Airway epithelial cell (primary cell): ENCODE measurements at places on chromosomes 3 and 15. TPM values are rescaled to one million over a fixed set of nuclear protein-coding genes. Genes with fewer than 3 reads are reported as not detected.

Gene FEZF2
- not detected in 2 replicates for total RNA-seq

Gene METTL6
- total RNA-seq: 14.2 and 19.7 TPM in 2 replicates

Gene SLC28A2
- not detected in 2 replicates for total RNA-seq

Gene SYNPR
- not detected in 2 replicates for total RNA-seq

Gene ZNF860
- 1.6 and 2.5 TPM in 2 replicates for total RNA-seq

Gene CA12
- total RNA-seq: 113 and 131 TPM in 2 replicates

Gene MESP1
- total RNA-seq: 0.07 TPM in 1 of 2 replicates, not detected in the other

Gene DVL3
- total RNA-seq: 21.9 and 30.9 TPM in 2 replicates

Gene IL17RE
- 16.6 and 19.3 TPM in 2 replicates for total RNA-seq

Gene CCDC13
- total RNA-seq: 0.19 and 0.35 TPM in 2 replicates
